SK-N-SH treated with all-trans-retinoic acid at 6 μM for 48 hours (cell line): ENCODE measurements at places on chromosomes 4 and X.

DNA sequence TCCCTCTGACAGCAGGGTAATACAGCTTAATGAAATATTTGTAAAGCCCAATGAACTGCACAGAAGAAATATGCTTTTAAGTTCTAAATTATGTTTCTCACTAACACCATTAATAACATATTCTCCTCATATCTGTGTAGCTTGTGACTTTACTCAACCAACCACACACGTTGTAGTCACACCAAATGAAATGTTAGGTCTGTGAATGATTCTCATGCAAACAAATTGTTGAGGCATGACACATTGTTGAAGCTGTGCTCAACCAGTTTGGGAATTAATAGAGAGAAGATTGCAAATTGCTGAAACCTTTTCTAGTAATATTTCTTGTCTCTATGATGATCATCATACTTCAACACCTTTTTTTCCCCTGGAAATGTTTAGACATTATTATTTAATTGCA lies 645.9 kb downstream of the PCDH7 start:
- no peak for ATAC-seq

DNA sequence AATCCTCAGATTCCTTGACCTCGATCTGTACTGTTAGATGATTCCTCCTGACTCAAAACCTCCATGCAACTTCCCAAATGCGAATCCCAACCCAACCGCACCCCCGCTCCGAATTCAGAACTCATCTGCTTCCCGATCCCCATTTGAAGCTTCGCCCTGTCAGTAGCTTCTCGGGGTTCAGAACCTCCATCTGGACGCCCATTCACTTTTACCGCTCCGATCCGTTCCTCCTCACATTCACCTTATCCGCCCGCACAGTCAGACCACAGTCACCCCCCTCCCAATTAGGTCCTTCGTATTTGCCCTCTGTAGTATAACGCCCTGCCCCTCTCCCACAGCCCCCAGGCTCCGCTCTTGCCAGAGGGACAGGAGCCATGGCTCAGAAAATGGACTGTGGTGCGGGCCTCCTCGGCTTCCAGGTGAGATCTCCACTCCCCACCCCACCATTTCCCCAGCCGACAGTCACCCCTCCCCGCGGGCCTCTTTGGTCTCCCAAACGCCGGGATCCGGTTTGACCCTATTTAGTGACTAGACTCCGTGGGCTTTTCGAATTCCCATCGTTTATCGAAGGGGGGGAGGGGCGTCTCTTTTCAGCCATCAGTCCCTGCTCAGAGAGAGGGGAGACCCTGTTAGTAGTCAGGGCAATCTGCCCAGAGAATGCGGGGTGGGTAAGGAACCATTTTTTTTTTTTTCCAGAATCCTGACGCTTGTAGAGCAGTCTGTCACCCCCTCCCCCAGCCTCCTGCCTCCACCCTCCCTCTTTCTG lies 691 bp downstream of the MAGED1 start:
- peak; percentile 1; the same call in 2 of the 3 replicates for ATAC-seq

GRCh38 chr4:28436191-28437080 lies 1575.8 kb downstream of the STIM2 start:
- ATAC-seq = no peak

GRCh38 chr4:107380190-107380589 lies 339.8 kb downstream of the PAPSS1 start:
- ATAC-seq = peak; percentile 72

DNA sequence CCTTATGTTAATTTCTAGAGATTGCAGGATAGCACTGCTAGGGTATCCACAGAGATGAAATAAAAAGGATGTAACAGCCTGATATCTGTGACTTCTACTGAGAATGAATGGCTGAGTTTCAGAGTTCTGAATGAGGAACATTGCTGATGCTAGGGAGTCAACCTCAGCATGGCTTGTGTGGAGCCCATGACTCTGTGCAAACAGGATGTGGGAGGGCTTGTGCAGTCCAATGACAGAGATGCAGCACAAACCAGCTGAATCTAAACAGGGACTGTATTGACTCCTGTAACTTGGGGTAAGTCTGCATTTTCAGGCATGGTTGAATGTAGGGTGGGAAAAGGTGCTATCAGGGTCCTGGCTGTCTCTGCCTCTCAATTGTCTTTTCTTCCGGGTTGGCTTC lies 5.3 kb upstream of the RASL11B start:
- ATAC-seq = no peak

- ATAC-seq = no peak
Observed at GRCh38 chrX:97594646-97595224, 711.0 kb downstream of the RPA4 start.

- ATAC-seq = peak; percentile 99
Observed at GRCh38 chr4:124631760-124632159, 80.8 kb downstream of the ANKRD50 start.

DNA sequence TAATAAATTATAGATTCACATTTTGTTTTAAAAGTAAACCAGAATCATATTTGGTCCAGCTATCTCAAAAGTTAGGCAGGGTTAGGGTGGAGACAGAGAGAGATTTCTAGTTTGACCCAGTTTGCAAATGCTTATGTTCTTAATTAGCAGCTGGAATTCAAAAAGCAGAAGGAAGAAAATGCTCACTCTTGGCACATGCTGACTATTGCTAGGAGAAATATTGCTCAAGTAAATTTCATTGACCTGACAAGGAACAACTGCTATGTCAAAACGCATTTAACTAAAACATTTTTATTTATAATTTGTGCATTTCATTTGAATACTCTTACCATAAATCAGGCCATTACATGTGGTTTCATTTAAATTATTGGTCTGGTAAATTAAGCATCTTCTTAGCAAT lies 131.8 kb downstream of the GLRA3 start:
- peak; percentile 41; the same call in 1 of the 3 replicates for ATAC-seq

DNA sequence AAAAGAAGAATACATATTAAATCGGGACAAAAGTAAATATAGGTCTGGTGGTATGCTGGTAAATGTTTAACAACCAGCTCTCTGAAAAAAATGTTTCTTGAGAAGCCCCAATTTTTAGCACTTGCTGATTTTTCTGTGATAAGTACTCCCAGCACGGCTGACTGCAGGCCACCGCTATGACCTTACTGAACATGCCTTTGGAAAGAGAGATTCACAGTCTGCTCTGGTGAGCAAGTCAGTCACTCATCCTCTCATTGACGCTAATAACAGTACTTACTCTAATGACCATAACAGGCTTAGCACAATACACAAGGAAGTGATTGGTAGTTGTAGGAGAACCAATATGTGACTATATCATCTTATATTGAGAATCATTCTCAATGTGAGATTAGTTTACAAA lies 98.9 kb upstream of the BLTP1 start:
- ATAC-seq = no peak

- peak; percentile 85 for ATAC-seq
Observed at GRCh38 chrX:154308108-154308946, 12.7 kb downstream of the TKTL1 start.
